KG1 (cell line): ENCODE measurements at places on chromosomes 2 and 18.

DNA sequence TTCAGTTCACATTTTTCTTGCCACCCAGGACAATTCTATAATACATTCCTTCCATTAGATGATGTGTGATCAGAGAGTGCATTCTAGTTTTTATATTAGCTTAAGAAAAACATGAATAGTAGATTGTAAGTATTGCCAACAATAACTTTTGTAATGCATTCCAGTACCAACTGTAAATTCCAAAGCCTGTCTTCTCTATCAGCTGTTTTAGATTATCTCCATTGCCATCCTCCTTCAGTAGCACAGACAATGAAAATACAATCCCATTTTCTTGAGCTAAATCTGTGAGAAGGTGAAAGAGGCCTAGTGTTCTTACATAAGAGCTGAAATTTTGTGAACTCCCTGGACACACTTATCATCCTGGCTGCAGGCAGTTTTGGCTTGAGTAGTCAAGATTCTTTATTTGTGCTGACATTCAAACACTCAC, 103.9 kb downstream of the CCBE1 start:
- no peak for DNase-seq

- no peak for DNase-seq
Observed at GRCh38 chr18:49876536-49876935, 63.2 kb upstream of the ACAA2 start.

- no peak for DNase-seq
Observed at GRCh38 chr18:35192415-35192814, 48.4 kb upstream of the ZNF397 start.

- no peak for DNase-seq
Observed at GRCh38 chr2:169393068-169393590, 30.8 kb upstream of the LRP2 start.

DNA sequence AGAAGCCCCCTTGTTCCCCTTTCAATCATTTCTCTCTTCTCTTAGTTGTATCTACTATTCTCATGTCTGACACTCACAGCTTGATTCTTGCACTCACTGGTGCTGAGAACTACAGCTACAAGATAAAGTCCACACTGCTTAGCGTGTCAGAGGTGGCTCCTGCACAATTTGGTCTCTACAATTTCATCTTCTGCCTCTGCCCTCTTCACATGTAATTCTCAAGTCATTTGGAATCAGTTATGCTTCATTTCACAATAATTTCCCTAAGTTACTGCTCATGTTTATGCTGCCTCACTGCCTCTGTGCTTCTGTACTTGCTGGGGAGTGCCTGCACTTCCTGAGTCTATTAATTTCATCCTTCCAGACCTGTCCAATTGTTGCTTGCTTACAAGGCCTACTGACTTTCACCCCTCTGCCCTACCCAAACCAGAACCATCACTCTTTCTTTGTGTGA, 11.6 kb upstream of the NAB1 start:
- DNase-seq = no peak

GRCh38 chr18:74521068-74521725, 13.1 kb upstream of the CNDP1 start:
- no peak for DNase-seq

GRCh38 chr2:66508484-66509071, 73.7 kb downstream of the MEIS1 start:
- no peak for DNase-seq

DNA sequence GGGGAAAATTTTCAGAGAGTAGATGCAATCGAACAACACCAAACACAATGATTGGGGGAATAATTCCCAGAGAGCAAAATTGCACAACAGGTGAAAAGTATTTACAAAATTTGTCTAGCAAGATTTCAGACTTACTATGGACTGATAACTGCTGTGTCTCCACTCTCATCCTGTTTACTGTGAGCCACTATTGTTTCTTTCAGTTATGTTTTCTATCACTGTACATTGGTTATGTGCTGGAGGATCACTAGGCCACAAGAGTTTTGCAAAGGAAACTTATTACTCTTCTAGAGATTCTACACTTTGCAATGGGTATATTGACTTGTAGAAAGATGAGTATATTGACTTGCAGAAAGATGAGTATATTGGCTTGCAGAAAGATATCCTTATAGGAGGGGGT, 934.1 kb upstream of the CRIM1 start:
- no peak for DNase-seq

- DNase-seq = no peak
Observed at GRCh38 chr18:61394983-61395382, 61.8 kb downstream of the CDH20 start.

GRCh38 chr2:127471286-127471988, 53.2 kb downstream of the PROC start:
- DNase-seq = no peak

DNA sequence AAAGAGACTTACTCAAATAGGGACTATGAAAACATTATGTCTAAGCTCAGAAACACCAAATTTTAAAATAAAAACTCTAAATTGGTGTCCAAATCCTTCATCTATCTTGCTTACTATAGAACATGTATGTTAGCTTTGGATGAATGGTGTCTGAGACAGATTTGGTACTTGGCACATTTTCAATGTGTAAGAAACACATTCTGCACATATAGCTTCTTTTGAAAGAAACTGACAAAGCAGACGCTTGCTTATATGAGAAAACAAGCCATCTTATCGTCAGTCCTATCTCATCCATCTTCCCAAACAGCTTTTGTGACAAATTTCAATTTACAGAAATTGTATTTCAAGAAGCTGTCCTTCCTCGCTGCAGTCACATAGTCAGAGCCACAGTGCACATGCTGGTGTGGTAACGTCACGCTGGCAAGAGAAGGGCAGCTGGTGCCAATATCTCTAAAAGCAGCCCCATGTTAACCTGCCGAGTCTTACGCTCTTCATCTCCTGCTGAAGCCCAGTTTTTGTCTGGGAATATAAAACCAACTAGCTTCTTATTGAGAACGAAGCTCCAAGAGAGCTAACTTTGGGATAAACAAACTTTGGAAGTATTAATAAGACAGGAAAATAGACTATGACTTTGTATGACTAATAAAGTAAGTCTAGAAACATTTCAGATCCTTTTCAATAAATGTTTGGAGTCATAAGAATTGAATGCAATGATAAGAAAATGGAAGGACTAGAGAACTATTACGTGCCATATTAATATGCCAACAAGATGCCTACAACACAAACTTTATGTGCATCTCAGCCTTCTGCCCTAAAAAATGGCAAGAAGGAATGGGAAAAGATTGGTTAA, 74.9 kb upstream of the TFCP2L1 start:
- no peak for DNase-seq

GRCh38 chr2:120285056-120285455, 32.4 kb downstream of the RALB start:
- DNase-seq = no peak

DNA sequence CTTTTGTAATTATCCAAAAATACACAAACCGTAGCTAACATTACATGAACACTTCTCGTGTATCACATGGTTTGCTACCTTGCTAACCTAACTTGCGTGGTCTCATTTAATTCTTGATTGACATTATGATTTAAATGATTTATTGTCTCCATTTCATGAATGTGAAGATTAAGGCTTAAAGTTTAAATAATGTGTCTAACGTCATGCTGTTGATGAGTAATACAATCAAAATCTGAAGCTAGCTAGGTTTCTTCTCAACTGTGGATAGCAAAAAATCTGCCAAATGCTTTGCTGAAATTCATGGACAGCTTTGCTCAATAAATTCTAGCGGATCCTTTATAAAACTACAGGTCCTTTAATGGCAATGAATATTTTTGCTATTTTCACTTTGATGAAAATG, 274.1 kb upstream of the MC4R start:
- no peak for DNase-seq

GRCh38 chr2:126571403-126571802, 84.6 kb upstream of the GYPC start:
- DNase-seq = no peak

- DNase-seq = no peak
Observed at GRCh38 chr2:62800618-62801017, 95.1 kb downstream of the EHBP1 start.

DNA sequence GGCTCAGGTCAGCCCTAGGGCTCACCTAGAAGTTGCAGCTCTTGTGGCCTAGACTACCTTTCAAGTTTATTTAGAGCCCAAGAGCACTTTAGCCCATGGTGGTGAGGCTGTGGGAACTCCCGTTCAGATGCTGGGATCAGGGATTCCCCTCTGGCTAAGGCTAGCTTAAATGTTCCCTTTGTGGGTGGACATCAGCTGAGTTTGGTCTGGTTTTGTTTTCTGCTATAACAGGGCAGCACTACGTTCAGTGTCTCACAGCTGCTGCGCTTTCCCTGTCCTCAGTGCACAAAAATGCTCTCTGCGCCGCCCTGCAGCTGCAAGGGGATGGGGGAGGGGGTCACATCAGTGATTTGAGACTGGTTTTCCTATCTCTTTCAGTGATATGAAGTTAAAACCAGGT, 170.5 kb upstream of the KCNJ3 start:
- DNase-seq = no peak

- DNase-seq = no peak
Observed at GRCh38 chr2:152307863-152308262, 27.1 kb upstream of the FMNL2 start.

DNA sequence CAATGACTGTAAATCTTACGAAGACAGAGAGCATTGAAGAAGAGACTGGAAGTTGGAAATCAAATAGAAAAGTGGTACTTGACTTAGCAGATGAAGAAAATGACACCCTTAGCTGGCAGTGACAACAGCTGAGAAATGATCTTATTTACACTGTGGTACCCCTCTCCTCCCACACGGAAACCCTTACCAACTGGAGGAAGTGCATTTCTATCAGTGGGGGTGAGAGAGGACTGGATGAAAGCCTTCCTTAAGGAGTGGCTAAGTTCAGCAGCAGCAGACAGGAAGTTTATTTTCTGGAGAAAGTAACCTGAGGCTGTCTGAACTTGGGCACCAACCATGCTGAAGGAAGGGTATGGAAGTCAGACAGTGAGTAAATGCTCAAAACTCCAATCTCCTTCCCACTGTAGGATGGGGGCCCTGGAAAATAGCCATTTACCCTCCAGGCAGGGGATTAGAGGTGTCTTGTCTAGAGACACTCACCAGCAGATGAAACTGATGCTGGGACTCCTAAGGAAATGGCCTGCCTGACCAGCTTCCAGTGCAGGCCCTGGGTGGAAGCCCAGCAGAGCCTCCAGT, 160.2 kb upstream of the NCK2 start:
- no peak for DNase-seq

- DNase-seq = no peak
Observed at GRCh38 chr2:27204566-27204965, 7.3 kb upstream of the ATRAID start.

- no peak for DNase-seq
Observed at GRCh38 chr2:106343274-106343673, 124.9 kb downstream of the RGPD3 start.

DNA sequence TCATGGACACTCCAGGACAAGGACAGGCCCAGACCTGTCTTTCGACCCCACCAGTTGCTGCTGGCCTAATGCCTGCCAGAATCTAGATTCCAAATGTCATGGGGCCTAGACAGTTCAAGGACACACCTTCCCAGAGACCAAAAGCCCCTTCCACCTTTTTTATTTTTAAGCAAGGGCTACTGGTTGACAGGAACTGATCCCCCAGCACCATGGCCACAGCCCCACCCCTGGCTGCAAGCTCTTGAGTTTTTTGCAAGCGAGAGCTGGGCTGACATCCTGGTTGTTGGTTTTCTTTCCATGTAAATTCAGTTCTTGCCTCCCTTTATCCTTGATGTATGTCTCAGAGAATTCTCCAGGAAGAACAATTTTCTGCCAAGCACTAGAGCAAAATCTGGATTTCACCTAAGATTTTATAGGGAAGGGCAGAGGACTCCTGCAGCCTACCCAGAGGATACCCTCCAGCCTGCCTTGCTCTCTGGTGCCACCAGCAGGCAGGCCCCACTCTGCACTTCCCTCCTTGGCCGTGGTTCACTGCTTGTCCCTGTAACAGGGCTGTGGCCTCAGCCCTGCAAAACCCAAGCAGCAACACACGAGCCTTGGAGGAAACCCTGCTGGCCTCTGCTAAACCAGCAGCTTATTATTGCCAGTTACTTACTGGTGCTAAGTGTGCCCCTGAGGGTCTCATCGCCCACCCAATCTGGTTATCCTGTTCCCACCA, 97.7 kb downstream of the TWIST2 start:
- DNase-seq = no peak

DNA sequence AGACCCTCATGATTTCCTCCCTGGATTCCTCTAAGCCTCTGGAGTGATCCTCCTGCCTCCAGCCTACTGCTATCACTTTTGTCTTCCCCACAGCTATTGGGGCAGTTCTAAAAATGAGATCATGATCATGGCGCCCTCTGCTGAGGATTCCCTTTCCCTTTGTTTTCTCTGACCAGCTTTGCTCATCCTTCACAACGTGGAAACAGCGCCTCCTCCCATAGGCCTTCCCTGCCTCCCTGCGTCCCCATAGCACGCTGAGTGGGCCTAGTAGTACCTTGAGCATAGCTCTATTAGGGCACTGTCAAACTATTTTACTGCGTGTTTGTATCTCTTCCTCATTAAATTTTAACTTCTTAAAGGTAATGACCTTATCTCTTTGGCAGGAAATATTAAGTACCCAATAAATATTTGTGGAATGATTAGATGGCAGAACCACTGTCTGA, 207.0 kb upstream of the FANCL start:
- DNase-seq = no peak

DNA sequence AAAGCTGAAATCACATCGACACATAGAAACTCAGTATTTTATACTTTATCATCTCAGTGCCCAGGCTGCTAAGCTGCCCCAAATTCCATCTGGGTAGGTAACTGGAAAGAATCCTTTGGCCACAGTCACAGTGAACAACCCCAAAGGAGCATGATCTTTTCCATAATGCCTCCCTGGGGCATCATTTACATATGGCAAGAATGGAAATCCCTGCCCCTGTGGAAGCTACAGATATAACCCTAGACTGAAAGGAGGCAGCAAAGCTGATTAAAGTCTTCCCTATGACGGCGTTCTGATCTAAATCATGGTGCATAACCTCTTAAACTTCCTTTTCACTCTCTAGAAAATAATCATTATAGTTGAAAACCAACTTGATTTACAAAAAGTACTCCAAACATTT, 41.5 kb downstream of the MAP3K19 start:
- DNase-seq = no peak

- no peak for DNase-seq
Observed at GRCh38 chr18:75111760-75112159, 97.2 kb downstream of the PTGR3 start.

DNA sequence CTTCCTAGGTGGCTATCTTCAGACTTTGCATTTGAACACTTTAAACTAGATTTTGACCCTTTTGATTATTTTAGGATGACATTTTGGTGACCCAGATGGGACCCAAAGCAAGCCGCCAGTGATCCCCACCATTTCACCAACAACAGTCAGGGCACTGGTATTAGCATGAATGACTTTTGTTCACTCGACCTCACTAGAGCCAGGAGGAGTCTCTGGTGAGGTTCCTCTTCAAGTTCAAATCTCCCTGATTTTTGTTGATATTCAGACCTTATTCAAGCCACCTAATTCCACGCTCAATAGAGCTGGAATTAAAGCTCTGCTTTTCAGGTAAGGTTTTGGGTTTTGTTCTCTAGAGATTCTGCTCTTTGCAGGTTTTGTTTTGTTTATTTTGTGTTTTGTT, 202.3 kb downstream of the MREG start:
- no peak for DNase-seq
